Stimulated activated CD4-positive, alpha-beta T cell treated with anti-CD3 and anti-CD28 coated beads, Interleukin-1b, Interleukin-23, amount 100 ng/mL, for 1 hour (primary cell): ENCODE measurements at places on chromosomes 7 and 10.

- no peak for DNase-seq
Observed at GRCh38 chr10:70295926-70296325, 12.1 kb upstream of the NPFFR1 start.

DNA sequence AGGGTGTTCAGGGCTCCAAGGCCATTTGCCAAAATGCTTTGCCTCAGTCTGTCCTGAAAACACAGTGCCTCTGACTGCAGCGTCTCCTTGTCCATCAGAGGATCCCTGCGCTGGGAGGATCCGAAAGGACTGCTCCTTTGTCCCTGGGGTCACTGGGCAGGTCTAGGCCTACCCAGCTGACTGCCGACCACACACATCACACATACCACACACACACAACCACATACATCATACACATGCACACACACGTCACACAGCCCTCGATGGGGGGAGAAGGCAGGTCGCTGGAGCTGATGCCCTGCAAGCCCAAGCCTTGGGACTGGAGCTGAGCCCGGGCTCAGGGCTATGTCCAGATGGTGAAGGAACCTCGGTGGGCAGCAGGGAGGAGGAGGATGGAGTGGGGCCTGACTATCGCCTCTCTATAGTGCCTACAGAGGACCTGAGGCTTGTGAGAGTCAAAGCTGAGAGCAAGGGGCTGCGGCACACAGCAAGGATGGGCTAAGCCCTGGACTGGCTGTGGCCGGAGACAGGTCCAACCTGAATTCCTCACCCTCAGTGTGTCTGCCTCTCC, 29.1 kb downstream of the GPRIN2 start:
- DNase-seq, result no peak

GRCh38 chr10:70354556-70354955, 27.9 kb downstream of the LRRC20 start:
- DNase-seq, result no peak

DNA sequence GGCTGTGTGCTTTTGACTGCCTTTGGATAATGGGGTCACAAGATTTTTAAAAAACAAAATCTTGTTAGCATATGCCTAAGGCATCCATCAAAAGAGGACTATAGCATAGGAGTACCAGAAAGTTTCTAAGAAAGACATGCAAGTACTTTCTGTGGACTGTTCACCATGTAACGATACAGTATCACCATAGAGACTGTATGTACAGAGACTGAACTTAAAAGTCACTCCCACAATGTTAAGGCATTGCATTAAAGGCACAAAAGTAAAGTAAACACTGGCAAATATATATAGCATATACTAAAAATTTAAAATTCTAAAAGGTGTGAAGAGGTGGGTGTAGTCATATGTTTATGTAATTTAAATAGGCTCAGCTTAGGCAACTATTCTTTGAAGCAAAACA, 190.9 kb downstream of the IMMP2L start:
- DNase-seq, result no peak

GRCh38 chr10:131925716-131926115, 24.9 kb downstream of the PPP2R2D start:
- DNase-seq, result no peak

DNA sequence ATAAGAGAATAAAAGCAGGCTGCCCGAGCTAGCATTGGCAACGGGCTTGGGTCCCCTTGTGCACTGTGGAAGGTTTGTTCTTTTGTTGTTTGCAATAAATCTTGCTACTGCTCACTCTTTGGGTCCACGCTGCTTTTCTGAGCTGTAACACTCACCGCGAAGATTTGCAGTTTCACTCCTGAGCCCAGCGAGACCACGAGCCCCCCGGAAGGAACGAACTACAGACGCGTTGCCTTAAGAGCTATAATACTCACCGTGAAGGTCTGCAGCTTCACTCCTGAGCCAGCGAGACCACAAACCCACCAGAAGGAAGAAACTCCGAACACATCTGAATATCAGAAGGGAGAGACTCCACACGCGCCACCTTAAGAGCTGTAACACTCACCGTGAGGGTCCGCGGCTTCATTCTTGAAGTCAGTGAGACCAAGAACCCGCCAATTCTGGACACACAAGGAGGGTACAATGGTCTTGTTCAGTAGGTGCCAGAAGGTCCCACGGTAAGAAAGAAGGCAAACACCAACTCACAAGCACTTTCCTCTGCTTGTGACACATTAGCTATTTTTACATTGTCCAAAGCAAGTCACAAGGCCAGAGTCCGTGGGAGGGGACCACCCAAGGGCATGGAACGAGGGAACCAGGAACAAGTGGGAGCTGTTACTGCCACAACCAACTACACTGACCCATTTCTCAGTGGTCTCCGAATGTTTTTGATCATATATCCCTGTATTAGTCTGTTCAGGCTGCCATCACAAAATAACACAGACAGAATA, 29.2 kb upstream of the CACUL1 start:
- no peak for DNase-seq

DNA sequence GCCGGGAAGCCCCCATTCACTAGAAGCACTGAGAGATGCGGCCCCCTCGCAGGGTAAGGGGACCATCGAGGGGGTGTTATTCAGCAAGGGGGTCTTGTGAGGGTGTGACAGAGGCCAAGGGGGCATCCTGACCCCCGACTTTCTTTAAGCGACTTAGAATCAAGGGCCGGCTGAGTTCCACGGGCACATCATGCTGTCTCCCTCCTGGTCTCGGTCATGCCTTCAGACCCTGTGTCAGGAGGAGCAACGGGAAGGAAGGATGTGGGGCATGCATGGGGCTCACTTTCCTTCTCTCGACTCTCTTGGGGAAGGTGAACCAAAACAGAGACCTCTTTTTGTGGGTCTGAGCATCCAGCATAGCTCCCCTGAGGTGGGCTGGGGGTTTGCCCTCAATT, 2.5 kb downstream of the ACSL5 start:
- no peak for DNase-seq

DNA sequence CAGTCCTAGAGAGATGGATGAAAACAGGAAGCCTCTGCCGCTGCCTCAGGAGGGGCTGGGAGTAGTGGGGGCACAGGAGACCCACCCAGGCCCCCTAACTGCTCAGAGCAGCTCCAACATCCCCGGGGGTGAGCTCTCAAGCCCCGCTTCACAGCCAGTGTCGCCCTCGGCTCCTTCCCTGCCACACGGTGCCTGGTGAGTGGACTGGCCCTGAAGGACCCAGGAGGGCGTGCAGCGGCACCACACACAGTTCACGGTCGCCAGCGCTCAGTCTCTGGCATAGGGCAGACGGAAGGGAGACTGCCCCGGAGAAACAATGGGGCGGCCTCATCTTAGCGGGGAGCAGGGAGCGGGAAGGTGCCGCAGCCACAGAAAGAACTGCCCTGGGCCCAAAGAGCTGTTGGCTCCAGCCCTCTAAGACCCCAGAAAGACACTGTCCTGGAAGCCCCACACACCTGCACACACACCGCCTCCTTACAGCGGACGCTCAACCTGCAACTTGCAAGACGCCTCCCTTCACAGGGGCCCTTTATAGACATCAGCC, 1.2 kb downstream of the CLDN15 start:
- DNase-seq, result no peak

- DNase-seq, result no peak
Observed at GRCh38 chr7:94974423-94974822, 67.0 kb downstream of the PPP1R9A start.

DNA sequence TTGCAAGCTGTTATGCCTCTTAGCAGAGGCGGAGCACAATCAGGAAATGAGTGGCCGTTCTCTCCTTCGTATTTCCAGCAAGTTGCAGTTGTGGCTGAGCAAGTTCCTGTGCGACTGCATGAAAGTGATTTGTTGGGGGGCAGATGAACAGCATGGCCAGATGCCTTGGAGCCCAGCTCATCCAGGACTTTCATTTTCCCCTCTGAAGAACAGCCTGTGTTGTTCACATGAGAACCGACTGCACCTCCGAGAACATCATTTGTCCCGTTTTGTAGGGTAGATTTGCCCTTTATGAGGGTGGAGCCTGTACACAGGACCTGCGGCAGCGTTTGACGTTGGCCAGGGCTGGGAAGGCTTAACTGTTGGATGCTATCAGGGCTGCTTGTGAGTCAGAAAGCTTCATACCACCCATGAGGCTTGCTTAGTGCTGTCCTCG, 4.4 kb downstream of the BAG3 start:
- DNase-seq, result no peak

GRCh38 chr7:77293046-77293445, 93.4 kb upstream of the FGL2 start:
- no peak for DNase-seq

- no peak for DNase-seq
Observed at GRCh38 chr7:82677493-82677892, 233.9 kb upstream of the CACNA2D1 start.

- no peak for DNase-seq
Observed at GRCh38 chr10:112966194-112966855, 16.3 kb downstream of the TCF7L2 start.

DNA sequence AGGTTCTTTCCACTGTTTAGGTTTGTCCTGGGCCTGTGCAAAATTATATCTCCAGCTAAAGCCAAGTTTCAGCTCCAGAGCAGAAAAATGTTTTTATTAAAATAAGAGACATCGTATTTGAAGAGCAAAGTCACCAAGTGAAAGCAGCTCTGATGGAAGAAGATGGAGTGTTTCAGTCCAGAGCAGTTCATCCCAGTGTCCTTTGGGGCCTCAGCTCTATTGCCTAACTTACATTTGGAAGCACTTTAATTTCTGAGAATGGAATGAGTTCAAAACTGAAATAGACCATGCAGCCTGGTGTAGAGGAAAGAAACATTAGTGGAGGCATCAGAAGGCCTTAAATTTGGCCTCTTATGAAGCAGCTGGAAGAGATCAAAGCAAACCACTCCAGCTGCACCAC, 545.2 kb downstream of the SORCS1 start:
- no peak for DNase-seq
